ENCODE measurements at places on chromosomes 13 and 19.

DNA sequence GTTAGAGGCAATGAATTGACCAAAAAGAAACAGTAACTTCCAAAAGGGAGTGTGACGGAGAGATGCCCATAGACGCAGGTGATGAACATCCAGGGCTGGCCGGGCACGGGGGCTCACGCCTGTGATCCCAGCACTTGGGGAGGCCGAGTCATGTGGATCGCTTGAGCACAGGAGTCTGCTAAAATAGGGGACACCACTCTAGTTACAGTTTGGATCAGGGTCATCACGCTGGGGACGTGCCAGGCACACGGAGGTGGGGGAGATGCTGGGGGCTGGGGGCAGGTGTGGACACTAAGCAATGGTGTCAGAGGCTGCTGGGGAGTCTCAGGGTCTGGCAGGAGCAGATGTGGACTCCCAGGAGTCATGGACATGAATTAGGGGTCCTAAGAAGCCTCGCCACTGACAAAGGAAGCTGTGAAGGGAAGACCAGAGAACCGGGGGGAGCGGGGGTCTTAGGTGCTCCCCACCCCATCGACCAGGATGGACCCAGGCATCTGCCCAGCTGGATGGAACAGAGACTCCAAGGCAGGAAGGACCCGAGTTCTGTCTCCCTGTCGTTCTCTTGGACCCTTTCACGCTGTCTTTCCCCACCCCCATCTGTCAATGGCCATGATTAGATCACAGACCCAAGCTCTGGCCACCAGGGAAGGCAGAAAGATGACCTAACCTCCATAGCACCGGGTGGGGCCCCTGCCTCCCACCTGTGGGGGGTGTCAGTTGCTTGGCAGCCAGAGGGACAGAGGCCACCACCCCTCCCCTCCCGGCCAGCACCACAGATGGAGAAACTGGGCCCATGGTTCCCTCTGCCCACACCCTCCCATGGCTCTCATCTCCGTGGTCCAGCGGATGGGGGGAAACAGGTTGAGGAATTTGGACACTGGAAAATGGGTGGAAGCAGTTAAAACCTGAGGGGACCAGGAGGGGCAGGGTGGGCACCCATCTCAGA is 19.6 kb downstream of the CCDC8 start:
- no peak for DNase-seq

GRCh38 chr13:43026262-43026661 is 2.9 kb downstream of the DNAJC15 start:
- no peak for DNase-seq

DNA sequence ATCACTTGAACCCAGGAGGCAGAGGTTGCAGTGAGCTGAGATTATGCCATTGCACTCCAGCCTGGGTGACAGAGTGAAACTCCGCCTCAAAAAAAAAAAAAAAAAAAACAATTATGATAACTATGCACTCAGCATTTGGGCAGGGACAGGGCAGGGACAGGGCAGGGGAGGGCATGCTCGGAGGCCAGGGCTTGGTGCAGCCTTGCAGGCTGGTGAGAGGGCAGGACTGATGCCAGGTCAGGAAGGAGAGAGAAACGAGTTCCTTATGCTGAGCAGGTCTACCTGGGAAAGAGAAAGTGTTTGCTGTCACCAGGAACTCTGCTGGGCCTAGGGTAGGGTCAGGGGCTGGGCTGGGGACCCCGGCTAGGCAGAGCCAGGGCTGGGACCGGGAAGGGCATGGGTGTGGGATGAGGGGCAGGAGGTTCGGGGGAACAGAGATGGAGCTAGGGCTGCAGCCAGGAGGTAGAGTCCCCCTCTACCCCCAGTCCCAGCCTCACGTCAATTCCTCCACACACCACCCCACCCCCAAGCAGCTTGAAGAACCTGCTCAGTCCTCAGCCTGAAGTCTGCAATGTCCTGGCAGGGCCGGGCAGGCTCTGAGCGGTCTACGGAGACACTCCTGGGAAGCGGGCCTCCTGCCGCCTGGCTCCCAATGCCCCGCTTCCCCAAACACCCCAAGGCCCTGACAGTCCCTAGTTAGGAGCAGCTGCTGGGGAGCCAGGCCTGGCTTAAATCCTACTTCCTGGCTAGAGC is 2.8 kb downstream of the FXYD3 start:
- no peak for DNase-seq

- no peak for DNase-seq
These were observed 7.8 kb downstream of the THOP1 start for GRCh38 chr19:2793126-2793525.

- DNase-seq = no peak
These were observed 1034.7 kb downstream of the SLITRK1 start for GRCh38 chr13:82847595-82847994.

Measured in testis (tissue), 5 donors.